ENCODE measurements at places on chromosomes 4 and X.

GRCh38 chr4:57109411-57109846 lies 756 bp downstream of the IGFBP7 start:
- no peak for DNase-seq

- DNase-seq, result no peak
These were observed 49.9 kb upstream of the MTMR1 start for GRCh38 chrX:150643271-150643670.

GRCh38 chrX:24999511-24999910 lies 16.3 kb downstream of the ARX start:
- DNase-seq, result no peak

GRCh38 chrX:49186125-49187027 lies at the start of gene PRICKLE3:
Gene PRICKLE3, minus strand, starts transcription at chrX:49186373. Its CDS starts 76 bp downstream, at chrX:49186297.
- DNase-seq, result peak; percentile 43

GRCh38 chrX:100625985-100626491 lies 10.6 kb downstream of the TSPAN6 start:
- no peak for DNase-seq

- no peak for DNase-seq
These were observed 53.1 kb downstream of the OCRL start for GRCh38 chrX:129593137-129593536.

- DNase-seq, result no peak
These were observed 26.5 kb upstream of the SORCS2 start for GRCh38 chr4:7165874-7166201.

- DNase-seq, result no peak
These were observed 64.0 kb downstream of the ELOVL6 start for GRCh38 chr4:110134269-110134869.

GRCh38 chr4:17203797-17204196 lies 305.4 kb upstream of the LDB2 start:
- DNase-seq, result no peak

GRCh38 chr4:173169178-173169427 lies 492 bp downstream of the GALNT7 start:
- DNase-seq, result no peak

All from NCI-H1436 (cell line).